ENCODE measurements at places on chromosomes 11 and 22.

DNA sequence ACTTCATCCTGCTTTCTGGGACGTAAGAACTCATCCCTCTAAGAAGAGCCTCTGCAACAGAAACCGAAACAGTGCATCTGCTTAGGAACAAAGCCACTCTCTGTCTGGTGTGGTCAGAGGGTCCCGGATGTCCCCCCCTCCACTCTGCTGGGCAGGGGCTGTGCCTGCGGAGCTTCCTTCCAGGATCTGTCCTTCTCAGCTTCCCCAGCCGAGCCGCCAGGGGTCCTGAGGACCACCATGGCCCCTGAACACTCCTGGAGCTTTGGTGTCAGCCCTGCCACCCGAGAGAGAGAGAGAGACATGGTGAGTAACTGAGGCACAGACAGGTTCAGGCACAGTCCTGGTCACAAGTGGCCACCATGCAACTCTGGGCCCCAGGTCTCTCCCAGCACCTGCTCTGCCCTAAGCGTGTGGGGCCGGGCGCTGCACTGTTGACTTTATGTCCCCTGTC is 24.4 kb upstream of the MGAT3 start:
- DNase-seq: no peak

DNA sequence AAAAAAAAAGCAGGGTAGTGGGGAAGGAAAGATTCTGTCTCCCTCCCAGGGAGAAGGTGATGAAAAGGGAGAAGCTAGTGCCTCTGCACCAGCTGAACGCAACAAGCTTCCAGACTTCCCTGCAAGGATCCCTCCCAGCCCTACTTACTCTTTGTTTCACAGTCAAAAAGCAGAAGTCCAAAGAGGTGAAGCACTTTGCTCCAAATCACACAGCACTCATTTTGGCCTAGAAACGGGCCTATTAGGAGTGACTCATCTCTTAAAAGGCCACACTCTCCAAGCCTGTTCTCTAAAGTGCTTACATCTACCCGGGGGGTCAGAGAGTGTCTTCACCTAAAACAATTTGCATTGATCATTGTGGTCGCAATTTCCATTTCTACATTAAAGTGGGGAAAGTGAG is 17.7 kb upstream of the GRK3 start:
- no peak for DNase-seq

DNA sequence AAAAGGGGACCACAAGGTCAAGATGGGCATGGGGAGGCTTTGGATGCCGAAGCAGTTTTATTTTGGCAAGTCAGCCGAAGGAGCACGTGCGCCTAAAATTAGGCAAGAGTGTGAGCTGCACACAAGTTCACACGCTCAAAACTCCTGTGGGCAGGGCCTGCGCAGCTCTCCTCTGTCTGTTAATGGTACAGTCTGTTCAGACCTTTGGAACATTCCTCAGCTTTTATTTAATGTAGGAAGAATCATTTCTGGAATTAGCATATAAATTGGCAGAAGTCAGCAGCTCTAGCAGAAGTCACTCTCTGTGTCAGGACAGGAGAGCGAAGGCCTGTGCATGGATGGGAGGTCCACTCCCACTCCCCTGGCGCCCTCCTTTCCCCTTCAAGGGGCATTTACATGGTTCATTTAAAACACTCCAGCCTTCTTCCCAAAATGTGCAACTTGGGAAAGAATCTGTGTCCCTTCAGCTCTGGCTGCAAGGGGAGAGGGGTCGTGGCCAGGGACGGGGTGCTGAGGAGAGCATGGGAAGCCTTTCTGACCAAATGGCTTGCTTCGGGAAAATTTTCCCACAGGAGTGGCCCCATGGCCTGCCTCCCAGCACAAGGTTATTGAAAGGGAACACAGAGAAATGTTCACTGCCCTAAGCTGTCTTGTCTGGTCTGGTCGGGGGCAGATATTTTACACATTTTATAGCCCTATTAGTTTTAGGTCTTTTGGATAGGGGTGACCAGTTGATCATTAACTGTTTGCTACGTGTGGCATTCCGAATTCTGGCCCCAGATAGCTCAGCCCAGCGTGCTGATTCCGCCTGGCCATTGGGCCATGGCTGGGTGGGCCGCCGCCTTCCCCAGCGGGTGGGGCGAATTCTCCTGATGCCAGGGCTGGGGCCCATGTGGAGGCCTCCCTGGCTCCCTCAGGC is 43.9 kb upstream of the SMIM38 start:
- DNase-seq: no peak

GRCh38 chr11:91608677-91609076 is 615.9 kb upstream of the FAT3 start:
- DNase-seq: no peak

Measured in H4 (cell line).